ENCODE measurements at places on chromosomes 11 and 22.

DNA sequence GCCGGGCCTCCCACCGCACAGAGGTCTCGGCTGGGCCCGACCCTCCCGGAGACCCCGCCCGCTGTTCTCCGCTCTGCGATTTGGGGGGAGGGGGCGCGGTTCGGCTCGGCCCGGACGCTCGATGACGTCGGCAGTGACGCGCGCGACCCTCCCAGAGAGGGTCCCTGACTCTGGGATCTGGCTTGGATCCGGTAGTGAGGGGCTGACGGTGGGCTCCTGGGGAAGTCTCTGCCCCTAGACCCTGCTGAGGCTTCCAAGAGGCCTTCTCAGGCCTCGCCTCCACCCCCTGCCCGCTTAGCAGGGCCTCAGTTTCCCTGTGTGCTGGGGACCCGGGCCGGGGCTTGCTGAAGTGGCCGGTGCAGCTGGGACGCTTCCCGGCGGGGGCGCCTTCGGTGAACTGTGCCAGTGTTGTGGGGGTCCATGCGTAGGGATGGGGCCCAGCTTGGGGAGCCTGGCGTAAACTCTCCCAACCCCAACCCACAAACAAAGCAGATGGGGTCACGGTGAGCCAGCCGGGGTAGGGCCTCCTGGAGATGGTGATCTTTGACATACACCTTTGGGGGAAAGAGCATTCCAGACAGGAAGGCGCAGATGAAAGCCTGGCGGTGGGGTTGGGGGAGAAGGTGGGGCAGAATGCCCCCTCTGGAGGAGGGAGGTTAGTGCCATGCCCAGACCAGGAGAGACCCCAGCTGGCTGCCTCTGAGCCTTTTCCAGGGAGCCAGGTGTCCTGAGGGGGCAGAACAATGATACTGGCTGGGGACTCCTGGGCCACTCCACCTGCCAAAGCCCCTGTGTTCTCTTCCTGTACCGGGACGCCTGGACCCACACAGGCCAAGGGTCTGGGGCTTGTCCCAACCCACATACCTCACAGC lies 1.0 kb downstream of the B4GALNT4 start:
- no peak for DNase-seq

DNA sequence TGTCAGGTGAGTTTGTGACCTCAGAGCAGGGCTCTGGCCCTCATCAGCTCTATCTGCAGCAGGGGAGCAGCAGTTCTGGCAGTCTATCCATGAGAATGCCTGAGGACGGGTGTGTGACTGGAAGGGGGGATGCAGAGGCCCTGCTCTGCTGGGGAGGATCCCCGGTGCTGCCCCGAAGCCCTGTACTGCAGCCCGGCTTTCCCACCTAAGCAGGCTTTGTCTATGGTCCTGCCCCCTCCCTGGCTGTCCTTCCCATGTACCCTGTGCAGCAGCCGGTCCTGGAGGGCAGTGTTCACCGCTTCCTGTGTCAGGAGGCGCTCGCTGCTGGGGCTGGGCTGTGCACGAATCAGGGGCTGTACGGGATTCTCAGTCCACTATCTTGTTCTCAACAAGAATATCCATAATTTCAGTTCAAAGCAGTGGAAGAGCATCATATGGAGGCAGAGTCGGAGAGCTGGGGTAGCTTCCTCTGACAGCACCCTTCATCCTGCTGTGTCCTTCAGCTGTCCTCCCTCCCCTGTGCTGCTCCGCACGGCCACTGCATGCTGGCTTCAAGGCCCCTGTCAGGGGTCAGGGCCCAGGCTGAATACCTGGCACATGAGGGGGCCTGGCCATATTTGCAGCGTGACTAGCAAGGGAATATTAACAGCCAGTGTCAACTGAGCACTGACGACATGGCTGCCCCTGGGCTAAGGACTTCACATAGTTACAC lies 125.2 kb downstream of the CTTN start:
- DNase-seq = no peak

- DNase-seq = no peak
These were observed 40.1 kb upstream of the TIMP3 start for GRCh38 chr22:32761251-32761903.

GRCh38 chr11:68010090-68011041 lies at the start of gene ALDH3B1:
ALDH3B1 (plus strand) TSS chr11:68010327; CDS start chr11:68015298, 4,971 bp downstream.
- DNase-seq = no peak
